NCI-H774 (cell line): ENCODE measurements at places on chromosomes 12 and 14.
A peak's percentile ranks its signal among the peaks of the same experiment; 100 is the strongest.

DNA sequence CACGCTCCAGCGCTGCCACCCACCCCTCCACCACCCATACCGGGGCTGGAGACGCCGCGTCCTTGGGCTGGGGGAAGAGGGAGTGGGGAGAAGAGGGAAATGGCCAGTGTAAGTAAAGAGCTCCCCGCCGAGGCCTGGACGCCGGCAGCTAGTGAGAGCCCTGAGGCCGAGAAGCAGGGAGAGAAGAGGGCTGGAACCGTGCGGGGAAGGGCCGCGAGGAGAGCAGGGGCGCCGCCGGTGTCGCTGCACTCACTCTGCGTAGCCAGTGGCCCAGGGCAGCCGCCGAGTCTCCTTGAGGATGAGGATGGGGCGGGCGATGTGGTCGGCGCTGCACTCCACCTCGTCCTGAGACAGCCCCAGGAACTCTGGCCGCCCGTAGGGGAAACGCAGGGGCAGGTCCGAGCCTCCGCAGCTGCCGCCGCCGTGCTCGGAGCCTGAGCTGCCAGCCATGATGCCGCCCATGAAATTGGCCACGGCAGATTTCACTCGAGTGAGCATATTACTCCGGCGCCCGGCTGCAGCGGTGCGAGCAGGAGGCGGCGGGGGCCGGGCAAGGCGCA is 631 bp downstream of the PPM1H start:
- no peak for DNase-seq

- DNase-seq, result no peak
Measured at GRCh38 chr12:91009319-91009950, 4.7 kb upstream of the EPYC start.

DNA sequence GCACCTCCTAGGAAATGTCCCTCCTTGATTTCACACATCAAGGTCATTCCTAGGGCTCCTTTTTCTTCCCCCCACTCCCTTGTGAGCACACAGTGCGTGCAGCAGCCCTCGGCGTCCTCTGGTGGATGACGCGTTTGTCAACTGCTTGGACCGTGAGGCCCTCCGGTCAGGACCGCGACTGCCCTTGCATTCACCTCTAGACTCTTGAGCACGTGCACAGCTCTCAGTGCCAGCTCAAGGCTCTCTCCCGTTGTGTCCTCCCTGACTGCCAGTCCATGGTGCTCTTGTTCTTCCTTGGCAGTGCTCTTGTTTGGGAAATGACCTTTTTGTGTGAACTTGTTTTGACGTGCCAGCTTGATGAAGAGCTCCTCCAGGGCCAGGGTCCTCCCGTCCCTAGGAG is 67.9 kb downstream of the TSPAN9 start:
- DNase-seq, result no peak

GRCh38 chr12:6241495-6241894 is 41.3 kb downstream of the CD9 start:
- DNase-seq, result no peak

GRCh38 chr14:41873686-41874317 is 267.1 kb downstream of the LRFN5 start:
- no peak for DNase-seq

GRCh38 chr12:124568431-124569374 is 1.3 kb upstream of the NCOR2 start:
- DNase-seq, result no peak

- no peak for DNase-seq
Measured at GRCh38 chr12:114752217-114752616, 68.2 kb upstream of the TBX3 start.

DNA sequence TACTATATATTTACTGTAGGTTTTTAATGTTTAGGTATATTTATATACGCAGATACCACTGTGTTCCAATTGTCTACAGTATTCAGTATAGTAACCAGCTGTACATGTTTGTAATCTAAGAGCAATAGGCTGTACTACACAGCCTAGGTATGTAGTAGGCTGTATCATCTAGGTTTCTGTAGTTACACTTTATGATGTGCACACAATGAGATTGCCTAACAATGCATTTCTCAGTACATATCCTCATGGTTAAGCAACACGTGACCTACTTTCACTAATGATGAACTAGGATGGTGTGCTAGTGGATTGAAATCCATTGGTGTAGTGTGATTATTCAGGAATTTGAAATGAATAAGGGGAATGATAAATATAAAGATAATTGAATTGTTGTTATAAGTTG is 77.7 kb downstream of the ETNK1 start:
- DNase-seq, result no peak

- no peak for DNase-seq
Measured at GRCh38 chr12:128571906-128572810, 251.6 kb downstream of the SLC15A4 start.

DNA sequence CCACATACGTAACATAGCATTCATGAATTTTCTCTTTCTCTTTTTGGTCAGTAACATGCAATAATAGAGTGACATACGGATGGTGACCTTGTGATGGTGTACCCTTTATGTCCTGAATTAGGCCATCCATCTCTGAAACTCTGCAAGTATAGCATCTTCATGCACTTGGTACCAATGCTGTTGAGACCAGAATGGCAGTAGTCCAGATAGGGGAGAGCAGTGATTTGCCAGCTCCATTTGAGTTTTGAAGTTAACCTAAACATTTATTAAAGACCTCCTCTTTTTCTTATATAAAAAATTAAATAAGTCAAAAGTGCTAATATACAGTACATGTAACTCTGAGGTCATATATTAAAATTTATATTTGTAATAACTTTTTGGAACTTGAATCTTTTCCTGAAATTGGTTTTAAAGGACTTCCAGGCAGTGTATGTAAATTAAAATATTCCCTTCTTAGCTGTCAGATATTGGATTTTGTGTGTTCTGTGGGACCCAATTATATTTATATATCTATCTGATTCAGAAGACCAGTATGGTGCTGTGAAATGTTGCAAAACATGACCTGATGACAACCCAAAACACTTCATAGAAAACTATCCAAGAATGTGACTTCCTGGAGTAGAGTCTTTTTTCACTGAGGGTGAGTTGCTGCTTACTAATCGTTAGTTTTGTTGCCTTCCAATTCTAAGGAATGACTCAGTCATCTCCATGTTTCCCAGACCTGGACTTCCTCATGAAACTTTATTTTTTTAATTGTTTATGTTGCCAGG is 3.5 kb downstream of the ELK3 start:
- DNase-seq, result no peak

- no peak for DNase-seq
Measured at GRCh38 chr14:42185718-42186117, 579.0 kb downstream of the LRFN5 start.

- DNase-seq, result no peak
Measured at GRCh38 chr12:95173392-95174251, 43.6 kb downstream of the FGD6 start.

DNA sequence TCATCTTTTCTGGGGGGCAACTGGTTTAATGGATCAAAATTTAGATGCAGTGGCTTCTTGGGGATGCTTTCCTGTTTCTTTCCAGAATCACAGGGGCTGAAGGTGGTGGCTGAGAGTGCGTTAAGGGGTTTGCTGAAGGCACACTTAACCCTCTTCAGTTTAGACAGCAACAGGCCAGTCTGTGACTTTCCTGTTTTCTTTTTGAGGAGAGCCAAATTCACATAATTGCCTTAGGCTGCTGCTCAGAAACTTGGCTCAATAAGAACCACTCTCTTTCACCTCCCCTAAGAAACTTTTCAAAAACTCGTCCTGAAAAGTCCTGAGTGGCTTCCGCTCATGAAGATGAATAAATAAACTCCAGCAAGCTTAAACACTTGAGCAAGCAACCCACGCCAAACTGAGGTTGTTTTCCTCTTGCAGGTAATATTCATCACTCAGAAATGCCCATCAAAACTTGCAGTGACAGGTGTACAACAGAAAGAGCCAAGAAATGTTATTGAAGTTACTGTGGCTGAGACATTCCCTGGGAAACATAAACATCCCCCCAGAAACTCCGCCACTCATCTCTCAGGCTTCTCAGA is 510.4 kb downstream of the TMEM132D start:
- no peak for DNase-seq

DNA sequence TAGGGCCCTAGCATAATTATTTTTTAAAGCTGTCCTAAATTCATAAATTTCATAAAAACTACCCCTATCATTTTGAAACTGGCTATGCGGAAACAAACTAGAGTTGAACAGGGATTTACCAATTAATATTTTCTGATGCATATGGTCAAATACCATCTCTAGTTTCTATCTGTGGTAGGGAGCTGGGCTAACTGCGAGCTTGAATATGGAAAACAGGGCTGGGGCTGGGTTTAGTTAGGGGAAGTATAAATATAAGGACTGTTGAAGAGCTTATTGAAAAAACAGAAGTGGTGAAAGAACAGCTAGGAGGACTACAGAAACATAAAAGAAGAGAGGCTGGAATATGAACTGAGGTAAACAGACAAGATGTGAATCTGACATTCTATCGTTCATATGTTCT is 91.8 kb downstream of the SLC38A1 start:
- DNase-seq, result no peak

GRCh38 chr12:78171061-78171460 is 340.4 kb downstream of the NAV3 start:
- no peak for DNase-seq

DNA sequence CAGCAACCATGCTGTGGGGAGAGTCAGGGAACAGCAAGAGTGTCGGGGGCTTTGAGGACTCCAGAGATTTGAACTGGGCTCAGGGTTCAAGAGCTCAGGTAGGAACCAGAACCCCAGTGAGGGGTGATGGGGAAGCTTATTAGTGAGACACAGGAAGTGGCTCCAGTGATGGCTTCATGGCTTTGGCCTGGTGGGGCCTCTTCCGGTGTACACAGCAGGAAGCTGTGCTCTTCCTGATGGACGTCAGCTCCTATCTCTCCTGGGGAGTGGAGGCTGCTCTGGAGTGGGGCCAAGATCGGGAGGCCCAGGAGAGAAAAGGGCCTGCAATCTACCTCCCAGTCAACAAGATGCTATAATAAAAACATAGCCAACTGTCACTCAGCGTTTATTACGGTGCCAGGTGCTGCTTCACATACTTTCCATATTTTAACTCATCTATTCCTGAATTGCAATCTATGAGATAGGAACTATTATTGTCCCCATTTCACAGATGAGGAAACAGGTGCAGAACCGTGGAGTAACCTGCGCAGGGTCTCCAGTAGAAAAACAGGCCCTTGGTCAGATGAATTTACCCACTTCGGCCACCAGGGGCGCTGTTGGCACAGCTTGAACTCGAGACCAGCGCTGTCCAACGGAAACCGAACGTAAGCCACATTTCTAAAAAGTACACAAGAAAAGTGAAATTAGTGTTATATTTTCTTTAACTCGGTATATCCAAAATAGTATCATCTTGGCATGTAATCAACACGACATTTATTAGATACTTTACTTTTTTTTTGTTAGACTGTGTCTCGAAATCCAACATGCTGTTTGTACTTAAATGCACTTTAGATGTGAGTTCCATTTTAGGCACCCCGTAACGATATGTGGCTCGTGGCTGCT is 63.6 kb upstream of the DLK1 start:
- peak; percentile 59 for DNase-seq

DNA sequence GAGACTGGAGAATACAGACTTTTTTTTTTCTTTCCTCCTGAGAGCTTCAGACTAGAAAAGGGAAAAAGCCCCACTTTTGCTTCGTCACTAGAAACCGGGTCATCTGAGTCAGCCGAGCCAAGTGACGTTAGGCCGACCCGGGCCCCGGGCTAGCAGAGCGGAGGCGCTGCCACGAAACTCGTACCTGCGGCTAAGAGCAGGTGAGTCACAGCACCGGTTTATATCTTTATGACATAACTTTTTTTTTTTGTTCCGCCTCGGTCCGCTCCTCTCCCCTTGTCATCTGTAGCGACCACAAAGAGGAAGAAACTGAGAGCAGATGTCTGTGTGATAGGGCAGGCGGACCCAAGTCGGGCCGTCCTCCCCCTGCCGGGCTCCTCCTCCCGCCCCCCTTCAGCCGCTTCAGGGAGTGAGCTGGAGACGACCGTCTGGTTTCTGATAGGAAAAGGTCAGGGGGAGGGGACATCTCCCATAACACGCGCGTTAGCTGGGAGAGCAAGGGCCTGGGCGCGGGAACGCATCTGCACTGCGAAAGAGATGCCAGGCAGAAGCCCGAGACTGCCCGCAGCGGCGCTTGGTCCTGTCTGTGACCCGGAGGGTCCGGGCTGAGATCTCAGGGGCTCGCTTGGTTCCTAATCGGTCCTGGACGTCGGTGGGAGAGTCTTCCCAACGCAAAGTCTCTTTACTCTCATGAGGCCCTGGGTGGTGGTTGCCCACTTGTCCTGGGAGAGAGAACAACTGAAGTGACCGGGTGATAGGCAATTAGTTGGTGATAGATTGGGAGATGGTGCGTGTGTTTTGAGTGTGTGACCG is 586 bp downstream of the TTC6 start:
- peak; percentile 96 for DNase-seq

DNA sequence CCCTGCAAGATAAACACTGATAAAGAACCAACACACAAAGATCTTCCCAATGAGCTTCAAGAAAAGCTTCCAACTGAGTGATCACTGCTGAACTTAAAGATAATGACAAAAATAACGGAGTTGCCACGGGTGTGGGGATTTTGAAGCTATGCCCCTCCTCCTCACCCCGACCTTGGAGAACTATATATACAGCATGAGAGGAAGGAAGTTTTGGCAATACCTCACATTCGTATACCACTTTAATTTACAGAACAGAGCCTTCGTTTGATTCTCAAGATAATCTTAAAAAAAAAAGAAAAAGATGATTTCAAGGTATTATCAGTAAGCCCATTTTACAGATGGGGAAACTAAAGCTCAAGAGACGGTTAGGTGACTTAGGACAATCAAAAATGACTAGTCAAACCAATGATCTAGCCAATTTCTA is 715 bp downstream of the NEK9 start:
- DNase-seq, result no peak

GRCh38 chr12:60494244-60494643 is 898.4 kb downstream of the SLC16A7 start:
- no peak for DNase-seq
